ENCODE measurements at places on chromosomes 4 and X.
A peak's percentile ranks its signal among the peaks of the same experiment; 100 is the strongest.

DNA sequence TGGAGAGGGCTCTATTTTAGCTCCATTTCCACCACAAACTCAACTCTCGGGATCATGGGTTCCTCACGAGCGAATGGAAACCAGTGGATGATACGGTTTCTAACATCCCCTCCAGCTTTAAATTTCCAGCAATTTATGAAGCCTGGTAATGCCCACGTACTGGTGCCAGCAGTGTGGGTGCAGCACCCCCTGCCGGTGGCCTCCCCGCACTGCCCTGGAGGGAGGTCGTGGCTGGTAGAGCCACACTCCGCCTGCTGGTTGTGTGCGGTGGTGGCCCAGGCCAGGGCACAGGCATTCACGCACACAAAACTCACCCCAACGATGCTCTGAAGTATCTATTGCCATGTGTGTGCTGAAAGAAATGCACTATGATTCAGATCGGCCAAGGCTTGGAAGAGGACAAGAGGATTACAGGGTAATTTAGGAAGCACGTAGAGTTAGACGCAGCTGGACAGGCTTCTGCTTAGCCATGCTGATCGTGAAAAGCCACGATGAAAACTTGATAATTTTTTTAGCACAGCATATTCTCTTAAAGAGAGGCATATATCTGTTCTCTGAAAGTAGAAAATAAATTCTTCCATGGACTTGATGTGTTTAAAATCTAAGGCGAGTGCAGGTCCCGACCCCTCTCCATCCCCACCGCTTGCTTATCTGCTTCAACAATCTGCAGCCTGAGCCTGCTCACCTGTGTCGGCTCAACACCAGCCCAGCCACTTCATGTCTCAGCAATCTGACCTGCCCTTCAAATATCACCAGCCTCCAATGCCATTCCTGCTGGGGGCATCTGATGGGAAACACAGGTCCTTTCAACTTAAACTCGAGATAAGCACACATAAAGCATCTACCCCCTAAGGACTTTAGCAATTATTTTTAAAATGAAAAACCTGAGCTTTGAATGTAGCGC lies 59.1 kb downstream of the SCD5 start:
- peak; percentile 70 for DNase-seq

- DNase-seq: peak; percentile 21
Observed at GRCh38 chr4:175090116-175090515, 172.0 kb downstream of the ADAM29 start.

- DNase-seq: no peak
Observed at GRCh38 chr4:13481569-13481968, 2.6 kb downstream of the RAB28 start.

DNA sequence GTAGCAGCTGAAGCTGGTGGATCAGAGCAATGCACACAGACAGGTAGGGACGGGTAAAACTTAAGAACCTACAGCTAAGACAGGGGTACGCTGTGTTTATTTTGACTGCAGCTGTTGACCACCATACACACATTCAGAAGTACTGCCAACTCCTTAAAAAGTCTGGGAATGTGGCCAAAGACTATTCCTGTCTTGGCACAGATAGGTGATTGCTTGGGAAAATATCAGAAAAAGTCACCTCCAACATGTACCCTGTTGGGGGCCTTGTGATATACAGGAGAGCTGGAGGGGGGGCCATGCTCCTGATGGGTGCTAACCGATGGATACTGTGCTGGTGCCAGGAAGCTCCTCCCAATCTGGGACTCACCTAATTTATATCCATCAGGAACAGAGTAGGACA lies 121.2 kb downstream of the VCX2 start:
- no peak for DNase-seq

DNA sequence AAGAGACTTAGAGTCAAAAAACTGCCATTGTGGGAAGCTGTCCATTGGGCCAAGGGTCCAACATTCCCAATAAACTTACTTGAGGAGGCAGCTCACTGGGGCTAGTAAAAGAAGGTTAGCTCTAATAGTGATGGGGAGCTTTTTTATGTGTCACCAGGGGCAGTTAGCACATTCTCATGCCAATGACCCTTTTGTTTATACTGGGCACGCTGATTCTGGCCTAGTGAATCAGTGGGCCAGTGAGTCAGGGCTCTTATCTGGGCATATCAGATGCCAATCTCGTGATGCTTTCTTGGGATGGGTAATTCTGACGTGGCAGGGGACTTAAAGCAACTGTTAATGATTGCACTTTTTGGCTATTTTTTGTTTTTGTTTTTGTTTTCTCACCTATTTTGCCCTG lies 27.8 kb downstream of the TCEAL1 start:
- DNase-seq: peak; percentile 88
